ENCODE measurements at places on chromosomes 16 and 17.

DNA sequence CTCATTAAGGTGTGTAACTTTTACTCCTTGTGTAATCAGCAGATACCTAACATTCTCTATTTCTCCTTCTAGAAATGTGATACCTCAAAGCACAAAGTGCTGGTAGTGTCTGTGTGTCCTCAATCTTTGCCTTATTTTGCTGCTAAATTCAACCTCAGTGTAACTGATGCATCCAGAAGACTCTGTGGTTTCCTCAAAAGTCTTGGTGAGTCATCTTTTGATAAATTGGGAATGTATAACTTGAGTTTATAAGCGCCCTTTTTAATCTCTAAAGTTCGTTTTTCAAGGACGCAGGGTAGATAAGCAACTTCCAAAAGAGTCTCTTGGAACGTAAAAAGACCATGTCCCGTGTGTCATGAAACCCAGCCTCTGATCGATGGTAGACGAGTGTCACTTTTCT lies 10.2 kb downstream of the NARF start:
- no peak for DNase-seq

DNA sequence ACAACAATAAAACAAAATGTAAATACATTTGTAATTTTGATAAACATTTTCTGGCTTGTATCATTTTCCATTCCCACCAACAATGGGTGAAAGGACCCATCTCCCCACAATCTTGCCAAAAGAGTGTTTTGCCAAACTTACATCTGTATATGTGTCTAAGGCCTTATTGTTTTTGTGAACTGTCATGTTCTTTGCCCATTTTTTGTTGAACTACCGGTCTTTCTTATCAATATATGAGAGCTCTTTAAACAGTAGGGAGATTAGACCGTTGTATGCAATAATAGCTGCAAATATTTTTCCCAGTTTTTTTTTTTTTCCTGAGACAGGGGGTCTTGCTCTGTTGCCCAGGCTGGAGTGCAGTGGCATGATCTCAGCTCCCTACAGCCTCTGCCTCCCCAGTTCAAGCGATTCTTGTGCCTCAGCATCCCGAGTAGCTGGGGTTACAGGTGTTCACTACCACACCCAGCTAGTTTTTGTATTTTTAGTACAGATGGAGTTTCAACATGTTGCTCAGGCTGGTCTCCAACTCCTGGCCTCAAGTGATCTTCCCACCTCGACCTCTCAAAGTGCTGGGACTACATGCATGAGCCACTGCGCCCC lies 9.6 kb upstream of the STX4 start:
- no peak for DNase-seq

GRCh38 chr17:11558681-11559234 lies 39.5 kb upstream of the DNAH9 start:
- DNase-seq = no peak

DNA sequence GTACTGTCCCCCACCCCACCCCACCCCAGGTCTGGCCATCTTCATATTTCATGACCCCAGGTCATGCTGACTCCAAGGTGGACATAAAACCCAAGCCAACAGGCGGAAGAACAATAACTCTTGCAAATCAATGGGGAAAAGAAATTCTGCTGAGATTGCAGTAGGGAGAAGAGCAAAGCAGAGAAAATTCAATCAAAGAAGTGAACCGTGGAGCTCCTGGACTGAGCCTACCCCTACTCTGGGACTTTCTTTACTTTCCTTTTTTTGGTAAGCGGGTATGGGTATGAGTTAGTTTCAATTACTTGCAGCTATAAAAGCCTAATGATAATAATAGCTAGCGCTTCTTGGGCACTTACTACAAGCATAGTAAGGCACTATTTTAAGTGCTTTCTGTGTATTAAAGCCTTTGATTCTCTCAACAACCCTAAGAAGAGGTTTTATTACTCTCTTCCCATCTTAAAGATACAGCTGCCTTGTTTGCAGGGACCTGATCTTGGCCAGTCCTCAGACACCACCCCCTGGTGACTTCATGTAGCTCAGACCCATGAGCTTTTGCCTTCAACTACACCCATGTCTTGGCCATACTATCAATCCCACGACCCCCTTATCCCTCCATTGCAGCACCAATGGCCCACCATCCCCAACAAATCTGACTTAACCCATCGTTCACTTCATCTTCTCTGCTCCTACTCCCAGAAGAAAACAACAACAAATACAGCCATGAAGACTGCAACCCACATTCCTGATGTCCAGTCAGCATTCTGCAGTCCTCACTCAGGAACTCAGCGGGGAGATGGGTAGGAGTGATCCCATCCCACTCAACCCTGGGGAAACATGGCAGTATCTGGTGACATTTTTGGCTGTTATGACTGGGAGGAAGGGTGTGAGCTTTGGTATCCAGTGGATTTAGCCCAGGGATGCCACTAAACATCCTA lies 4.4 kb downstream of the GGA2 start:
- no peak for DNase-seq

DNA sequence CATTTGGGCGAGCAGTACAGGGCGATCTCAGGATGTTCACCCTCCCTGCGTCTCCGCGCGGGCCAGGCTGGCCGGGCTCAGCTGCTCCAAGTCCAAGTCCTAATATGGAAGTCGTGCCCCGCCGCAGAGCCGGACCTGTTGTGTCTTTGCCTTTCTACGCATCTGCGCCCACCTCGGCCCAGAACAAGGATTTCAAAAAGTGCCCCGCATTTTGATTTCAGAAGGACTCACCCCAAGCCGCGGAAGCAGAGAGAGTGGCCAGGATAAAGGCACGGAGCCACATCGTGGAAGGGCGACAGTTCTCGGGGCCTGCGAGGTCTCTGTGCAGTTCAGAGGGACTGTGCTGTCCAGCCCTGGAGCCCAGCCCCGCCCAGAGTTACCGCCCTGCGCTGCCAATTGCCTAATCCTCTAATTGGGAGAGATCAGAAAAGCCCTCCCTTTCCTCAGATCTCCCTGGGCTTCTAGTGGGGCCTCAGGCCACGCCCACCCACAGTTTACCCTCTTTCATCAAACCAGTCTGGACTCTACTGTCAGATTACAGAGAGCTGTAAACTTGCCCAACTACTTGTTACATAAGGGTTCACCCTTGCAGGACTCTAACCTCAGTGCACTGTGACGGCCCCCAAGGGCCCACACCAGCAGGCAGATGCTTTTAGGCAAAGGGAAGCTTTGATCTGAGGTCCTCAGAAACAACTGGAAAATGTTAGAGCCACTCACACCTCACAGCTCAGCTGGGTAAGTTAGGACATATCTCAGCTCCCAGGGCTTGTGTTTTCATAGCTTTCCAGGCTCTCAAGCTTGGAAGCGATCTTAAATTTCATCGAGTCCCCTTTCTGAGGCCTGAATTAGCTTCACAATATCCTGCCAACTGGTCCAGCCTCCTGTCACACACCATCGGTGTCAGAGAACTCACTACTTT lies at the start of gene CES1:
TSS of gene CES1 (minus strand) at position 324 of the 919 bp plus-strand sequence. CDS start at position 283, 41 bp downstream.
- DNase-seq = no peak

DNA sequence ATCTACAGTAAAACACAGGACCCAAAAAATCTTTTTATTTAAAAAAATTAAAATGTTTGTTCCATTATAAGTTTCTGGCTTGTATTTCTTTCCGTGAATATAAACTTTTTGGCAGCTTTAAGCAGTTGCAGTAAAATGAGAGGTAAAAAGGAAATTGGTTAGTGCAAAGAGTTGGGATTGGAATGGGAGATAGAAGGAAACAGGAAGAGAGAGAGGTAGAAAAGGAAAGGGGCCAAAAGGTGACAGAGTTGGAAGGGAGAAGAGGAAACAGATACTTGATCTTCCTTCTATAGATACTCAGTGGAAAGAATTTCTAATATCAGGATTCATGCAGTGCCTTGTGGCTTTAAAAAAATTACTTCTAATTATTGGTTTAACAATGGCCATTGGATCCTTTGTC lies 63.5 kb downstream of the NQO1 start:
- no peak for DNase-seq

- DNase-seq = no peak
Measured at GRCh38 chr16:86085161-86085611, 186.2 kb downstream of the IRF8 start.

DNA sequence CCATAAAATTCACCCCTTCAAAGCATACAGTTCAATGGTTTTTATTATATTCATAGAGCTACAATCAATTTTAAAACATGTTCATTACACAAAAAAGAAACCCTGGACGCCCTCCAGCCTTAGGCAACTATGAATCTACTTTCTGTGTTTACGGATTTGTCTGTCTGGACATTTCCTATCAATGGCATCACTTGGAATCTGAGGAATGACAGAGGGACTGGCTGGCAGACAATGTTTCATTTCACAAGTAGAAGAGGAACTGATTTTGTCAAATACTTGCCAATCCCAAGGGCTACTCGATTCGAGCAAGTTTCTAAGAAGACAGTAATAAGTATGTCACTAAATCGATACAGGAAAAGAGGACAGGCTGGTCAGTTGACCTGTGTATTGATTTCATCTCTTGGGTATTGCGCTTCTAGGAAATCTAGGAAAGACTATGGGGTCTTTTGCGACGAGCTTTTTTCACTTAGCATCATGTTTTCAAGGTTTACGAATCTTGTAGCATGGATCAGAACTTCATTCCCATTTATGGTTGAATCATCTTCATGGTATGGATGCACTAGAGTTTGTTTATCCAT lies 56.6 kb downstream of the RGS9 start:
- DNase-seq = no peak

GRCh38 chr17:66429680-66430079 lies 127.3 kb downstream of the PRKCA start:
- DNase-seq = no peak

DNA sequence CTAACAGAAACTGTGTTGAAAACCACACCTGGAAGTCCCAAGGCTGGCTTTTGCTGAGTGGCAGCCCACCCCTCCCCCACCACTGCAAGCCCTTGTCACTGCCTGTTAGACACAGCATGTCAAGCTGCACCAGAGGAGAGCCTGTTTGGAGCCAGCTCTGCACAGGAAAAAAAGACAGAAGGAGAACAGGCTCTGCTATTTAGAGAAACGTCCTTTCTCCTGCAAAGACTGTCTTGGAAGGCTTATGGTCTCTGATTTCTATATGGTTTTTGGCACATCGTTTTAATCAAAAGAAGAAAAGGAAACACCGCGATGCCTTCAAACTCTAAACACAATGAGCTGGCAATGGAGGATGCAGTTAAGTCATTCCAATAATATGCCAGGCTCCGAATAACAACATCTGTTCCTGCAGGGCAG lies 275.5 kb downstream of the MAP2K4 start:
- DNase-seq = no peak

GRCh38 chr17:43439041-43439440 lies 40.2 kb downstream of the ARL4D start:
- DNase-seq = no peak

- no peak for DNase-seq
Measured at GRCh38 chr16:30924076-30924912, 922 bp downstream of the FBXL19 start.

DNA sequence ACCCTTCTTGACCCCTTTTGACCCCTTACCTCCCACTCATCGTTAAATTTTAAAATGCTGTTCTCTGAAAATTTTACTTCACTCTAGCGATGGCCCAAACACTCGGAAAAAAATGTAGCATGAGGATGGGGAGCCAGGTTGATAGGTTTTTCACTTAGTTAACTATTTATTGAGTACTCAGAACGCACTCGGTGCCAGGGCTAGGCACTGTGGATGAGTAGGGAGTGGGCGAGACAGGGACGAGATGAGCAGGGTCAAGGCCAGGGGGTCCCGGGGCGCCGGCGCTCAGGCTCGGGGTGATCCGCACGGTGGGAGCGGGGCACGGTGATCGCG lies 392 bp downstream of the ZSCAN32 start:
- DNase-seq = no peak

DNA sequence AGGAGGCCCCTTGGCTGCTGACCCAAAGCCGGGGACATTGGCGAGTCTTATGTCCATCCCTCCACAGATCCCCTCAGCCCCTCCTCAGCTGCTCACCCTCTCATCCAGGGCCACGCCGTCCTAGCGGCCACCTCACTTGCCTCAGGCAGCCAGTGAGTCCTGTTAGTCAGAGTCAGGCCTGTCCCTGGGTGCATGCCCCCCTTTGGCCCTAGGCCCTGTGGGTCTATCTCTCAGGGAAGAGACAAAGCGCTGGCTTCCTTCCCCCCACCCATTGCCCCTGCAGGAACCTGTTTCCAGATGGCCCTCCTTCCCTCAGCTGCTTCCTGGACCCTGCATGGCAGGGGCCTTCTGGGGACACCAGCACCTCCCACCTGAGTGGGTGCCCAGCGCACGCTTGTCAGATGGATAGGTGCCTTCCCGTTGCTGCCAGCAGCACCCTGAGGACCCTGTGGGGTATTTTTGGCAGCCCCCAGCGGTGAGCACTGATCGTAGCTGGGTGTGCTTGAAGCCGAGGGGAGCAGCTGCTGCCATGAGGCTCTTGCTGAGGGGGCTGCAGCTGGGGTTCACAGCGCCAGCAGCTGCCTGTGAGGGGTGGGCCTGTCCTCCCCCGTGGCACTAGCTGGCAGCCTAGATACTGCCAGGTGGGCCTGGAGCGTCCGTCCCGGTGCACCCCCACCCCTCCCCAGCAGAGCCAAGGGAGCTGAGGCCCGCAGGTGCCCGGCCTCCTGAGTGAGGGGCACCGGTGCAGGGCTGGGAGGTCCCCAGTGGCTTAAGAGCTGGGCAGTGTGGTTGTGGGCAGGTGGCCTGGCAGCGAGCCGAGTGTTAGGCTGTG lies 8.4 kb downstream of the DBNDD1 start:
- no peak for DNase-seq

GRCh38 chr17:48202959-48203358 lies 95.4 kb downstream of the SNX11 start:
- no peak for DNase-seq

DNA sequence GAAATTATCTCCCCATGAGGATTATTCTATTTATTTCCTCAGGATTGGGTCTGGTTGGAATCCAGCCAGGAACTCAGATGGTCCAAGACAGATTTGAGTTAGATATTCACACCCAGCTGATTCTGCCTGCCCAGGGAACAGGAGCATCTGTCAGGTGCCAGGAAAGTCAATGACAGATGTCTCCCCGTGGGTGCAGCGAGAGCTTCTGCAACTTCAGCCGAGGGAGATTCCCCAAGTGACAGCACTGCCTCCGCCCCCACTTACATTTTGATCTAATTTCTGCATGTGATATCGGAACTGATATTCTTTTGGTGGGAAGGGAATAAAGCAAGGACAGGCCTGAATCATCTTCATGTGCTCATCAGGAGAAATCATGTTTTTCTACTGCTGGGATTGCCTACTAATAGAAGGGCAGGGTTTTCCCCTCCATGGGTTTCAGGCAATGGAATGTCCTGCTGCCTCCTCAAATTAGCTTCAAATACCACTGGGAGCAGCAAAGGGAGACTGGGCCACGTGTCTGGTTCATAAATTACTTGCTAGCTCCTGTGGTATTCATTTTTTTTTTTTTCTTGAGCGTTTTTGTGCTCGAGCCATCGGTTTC lies 15.7 kb upstream of the DHX8 start:
- no peak for DNase-seq

- DNase-seq = peak; percentile 68
Measured at GRCh38 chr17:3794557-3795389, 6.2 kb downstream of the ITGAE start.

- no peak for DNase-seq
Measured at GRCh38 chr16:67930678-67931211, 917 bp downstream of the CTRL start.

GRCh38 chr16:79402356-79402755 lies 198.2 kb downstream of the MAF start:
- no peak for DNase-seq

- no peak for DNase-seq
Measured at GRCh38 chr17:44972953-44973352, 4.8 kb upstream of the C1QL1 start.

GRCh38 chr17:56528696-56529095 lies 64.8 kb upstream of the NOG start:
- DNase-seq = no peak

GRCh38 chr17:28612531-28612930 lies 1.5 kb downstream of the RSKR start:
- DNase-seq = no peak

GRCh38 chr16:70774261-70774660 lies 26.7 kb downstream of the VAC14 start:
- DNase-seq = no peak
